ENCODE measurements at places on chromosomes 4 and X.

DNA sequence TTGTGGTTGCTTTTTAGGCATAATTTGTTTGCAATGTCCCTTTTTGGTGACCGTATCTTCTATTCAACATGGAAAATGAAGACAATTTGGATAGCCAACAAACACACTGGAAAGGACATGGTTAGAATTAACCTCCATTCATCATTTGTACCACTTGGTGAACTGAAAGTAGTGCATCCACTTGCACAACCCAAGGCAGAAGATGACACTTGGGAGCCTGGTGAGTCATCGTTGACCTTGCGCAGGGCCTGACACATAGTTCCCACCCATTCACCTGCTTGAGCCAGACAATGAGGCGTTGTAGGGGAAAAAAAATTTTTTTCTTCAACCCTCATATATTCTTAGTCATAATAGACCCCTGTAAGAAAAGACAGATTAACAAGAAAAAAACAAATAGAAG is 32.4 kb downstream of the EGF start:
- no peak for DNase-seq

- no peak for DNase-seq
These were observed 11.3 kb upstream of the PCYT1B start for GRCh38 chrX:24658421-24658820.

DNA sequence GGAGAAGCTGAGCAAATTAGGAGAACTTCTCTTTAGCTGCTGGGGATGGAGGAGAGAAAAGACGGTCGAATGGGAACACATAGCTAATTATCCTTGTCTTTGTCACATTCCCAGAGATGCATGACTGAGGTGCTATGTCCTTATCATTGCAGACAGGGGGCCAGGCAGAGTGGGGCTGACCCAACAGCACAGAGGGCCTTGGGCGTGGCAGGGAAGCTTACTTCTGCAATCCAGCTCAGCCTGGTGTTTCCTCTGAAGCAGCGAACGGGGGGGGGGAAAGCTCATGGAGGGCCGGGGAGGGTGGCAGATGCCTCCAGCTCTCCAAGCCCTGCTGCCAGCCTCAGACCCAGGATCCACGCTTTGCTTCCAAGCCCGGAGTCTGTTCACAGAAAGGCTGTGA is 50.8 kb upstream of the HOPX start:
- no peak for DNase-seq

- no peak for DNase-seq
These were observed 439.7 kb upstream of the DIAPH2 start for GRCh38 chrX:96244955-96245354.

DNA sequence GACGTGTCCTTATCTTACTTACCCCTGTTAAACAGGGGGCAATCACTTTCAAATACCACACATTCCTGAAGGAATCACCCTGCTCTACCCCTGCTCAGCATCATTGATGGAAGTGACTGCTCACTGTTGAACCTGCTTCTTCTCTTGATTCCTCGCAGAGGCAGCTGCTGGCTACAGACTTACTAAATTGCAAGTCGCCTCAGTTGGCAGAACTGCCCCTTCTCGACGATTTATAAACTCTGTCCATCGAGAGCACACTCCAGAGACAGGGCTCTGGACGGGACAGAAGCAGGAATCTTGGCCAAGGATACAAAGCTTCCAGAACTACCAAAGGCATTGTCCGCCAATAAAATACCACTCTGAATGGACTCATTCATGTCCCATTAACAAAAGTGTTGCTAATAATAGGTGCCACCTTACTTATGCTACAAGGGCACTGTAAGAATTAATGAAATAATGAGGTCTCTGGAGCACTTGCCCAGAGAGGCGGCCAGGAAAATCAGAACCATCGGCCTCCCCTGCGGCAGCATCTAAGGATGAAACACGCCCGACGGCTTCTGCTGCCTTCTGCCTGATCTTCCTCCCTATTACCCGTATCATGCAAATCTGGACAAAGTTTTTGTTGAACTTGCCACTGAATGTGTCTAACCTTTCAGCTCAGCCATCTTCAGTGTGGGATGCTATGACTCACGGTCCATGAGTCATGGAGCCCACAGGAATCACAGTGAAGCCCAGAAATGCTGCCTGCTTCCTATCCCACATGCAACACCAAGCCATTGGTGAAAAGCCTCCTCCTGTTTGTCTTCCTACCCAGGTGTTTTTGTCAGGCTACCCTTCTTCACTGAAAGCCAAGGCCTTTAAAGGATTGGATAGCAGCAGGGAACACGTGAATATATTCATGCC is 164.9 kb downstream of the MAML3 start:
- DNase-seq, result no peak

- no peak for DNase-seq
These were observed 22.5 kb upstream of the MSANTD1 start for GRCh38 chr4:3226467-3226866.

DNA sequence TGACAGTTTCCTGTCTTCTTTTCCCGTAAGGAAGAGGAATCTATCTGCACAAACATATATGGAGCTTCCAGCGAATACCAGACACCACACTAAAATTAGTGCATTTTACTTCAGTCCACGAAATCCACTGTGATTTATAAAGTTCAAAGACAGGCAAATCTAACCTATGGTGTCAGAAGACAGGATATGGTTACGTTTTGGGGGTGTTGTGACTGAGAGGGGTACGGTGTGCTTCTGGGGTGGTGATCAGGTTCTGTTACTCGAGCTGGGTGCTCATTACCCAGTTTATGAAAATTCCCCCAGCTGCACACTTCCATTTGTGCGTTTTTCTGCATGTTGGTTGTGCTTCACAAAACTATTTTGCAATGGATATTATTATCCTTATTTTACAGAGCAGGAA is 10.3 kb downstream of the VGLL1 start:
- no peak for DNase-seq

- DNase-seq, result no peak
These were observed 1034.5 kb upstream of the IGFBP7 start for GRCh38 chr4:58144721-58145120.

GRCh38 chr4:152014280-152014679 is 253.5 kb upstream of the GATB start:
- DNase-seq, result no peak

DNA sequence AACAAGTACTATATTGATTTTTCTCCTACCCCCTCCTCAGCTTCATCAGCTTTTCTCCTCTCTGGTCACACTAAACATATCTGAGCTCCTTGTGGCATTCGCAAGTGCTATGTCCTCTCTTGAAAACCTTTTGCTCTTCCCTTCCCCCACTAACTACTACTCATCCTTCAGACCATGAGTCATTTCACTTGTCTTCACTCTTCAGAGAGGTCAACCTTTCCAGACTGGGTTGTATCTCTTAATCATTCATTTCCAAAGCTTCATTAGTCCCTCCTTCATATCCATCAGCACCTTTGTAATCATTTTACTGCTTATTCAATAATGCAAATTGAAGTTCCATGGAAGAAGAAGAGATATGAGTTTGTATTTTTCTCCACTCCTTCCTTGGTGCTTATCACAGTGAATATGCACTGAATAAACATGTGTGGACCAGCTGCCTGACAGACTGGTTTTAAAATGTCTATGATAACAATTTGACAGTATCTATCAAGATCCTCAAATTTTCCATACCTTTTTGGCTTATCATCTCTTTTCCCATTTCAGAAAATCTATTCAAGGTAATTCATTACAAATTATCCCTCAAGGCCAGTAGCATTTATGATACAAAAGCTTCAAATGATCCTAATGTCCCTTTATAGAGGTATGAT is 28.4 kb downstream of the DDX60L start:
- no peak for DNase-seq

DNA sequence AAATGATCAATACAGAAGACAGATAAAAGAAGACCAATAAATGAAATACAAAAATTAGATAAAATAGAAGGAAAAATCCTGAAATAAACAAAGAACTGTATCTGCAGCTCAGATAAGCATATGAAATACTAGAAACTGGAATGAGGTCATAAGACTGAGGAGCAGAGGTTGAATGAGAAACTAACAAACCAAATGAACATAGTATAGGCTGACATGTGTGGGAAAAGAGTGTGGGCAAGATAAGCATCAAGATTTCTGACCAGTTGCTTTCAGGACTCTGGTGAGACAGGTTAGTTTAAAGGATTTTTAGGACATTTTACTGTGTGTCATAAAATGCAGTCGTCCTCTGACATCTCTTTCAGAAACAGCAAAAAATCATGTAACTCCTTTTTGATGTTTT is 2073.2 kb upstream of the TENM3 start:
- DNase-seq, result no peak

DNA sequence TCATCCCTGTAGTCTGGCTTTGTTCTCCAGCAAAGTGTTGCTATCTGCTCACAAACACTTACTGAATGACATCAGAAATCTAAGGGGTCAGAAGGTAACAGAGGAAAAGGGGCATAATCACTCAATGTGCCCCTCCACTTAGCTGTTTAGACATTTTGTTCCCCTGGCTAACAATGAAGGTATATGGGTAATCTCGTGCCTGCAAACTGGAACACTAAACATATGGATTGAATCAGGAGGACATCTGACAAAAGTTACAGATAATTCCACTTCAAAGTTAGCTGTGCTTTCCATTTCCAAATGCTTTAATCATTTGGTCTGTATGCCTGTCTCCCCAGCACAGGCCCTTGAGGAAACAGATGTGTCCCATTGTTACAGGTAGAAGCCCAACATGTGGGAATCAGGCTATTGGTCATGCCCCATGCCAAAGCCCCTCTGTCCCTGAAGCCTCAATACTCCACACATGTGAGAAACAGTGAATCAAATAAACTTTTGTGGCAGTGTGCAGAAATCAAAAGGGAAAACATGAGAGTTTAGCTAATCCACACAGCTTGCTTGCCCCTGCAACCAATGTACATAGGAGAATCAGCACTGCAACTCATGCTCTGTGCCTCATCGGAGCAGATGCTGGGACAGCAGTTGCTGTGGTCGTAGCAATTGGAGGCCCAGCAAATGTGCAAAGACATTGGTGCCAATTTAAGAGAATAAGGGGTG is 111.7 kb downstream of the RNF150 start:
- DNase-seq, result no peak

GRCh38 chrX:63739885-63740284 is 45.1 kb downstream of the ARHGEF9 start:
- no peak for DNase-seq

GRCh38 chr4:100189820-100190642 is at the start of gene DDIT4L:
TSS of gene DDIT4L (minus strand) at chr4:100190468. CDS start at chr4:100189983, 485 bp downstream.
- no peak for DNase-seq

- DNase-seq, result no peak
These were observed 120.5 kb upstream of the WDR1 start for GRCh38 chr4:10237131-10237530.

DNA sequence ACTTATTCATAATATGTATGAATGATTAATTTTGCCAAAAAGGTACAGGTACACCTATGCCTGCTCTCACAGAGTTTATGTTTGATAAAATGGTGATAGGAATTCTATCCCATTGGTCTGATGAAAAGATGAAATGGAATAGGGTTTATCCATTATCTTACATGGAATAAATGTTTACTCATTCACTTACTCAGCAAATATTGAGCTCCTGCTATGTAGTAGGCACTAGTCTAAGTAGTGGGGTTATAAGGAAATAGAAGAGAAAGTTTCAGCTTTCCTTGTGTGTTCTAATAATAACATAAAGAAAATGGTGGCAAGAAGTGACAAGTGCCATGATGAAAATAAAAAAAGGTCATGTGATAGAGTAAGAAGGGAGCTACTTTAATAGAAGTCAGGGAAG is 12.4 kb upstream of the SLC10A7 start:
- no peak for DNase-seq

DNA sequence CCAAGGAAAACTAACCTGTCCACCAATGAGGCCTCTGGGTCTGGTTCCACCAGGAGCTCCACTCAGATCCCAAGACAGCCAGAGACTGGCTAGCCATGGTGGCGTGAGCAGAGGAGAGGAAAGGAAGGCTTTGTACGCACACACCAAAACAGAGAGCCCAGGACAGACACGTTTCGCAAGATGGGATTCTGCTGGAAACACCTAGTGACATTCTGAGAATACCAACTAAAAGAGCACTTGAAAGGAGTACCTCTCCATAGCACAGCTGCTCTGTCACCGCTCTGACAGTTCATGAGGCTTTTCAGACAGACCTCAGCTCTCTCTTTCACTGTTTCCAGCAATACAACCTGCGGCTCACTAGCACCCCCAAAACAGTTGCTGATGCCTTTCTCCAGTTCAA is 105.0 kb downstream of the SH3KBP1 start:
- no peak for DNase-seq

- no peak for DNase-seq
These were observed 934 bp downstream of the PDHA1 start for GRCh38 chrX:19344661-19345060.

- DNase-seq, result no peak
These were observed 83.0 kb upstream of the GRXCR1 start for GRCh38 chr4:42809419-42810084.

DNA sequence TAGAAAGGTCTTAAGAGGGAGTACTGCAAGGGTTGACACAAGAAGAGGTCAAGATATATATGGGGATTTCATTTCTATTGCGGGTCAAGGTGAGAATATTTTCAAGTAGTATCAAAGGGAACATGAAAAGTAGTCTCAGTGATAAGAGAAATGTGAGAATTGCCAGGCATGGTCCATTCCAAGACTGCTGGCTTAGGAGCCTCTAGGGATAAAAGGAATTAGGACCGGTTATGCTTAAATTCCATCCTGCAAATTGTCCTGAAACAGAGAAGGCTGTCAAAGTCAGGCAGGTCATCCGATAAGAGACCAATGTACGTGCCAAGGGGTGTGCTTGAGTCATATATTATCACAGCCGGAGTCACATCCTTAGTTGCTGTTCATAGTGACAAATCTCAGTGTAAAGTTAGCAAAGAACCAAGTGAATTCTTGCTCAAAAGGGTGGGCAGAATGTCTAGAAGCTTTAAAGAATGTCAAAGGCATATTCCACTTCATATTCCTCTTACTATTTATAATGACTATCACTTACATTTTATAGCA is 133.6 kb downstream of the CBLL2 start:
- no peak for DNase-seq

- peak; percentile 3 for DNase-seq
These were observed 61.1 kb downstream of the RGS12 start for GRCh38 chr4:3353752-3354454.

DNA sequence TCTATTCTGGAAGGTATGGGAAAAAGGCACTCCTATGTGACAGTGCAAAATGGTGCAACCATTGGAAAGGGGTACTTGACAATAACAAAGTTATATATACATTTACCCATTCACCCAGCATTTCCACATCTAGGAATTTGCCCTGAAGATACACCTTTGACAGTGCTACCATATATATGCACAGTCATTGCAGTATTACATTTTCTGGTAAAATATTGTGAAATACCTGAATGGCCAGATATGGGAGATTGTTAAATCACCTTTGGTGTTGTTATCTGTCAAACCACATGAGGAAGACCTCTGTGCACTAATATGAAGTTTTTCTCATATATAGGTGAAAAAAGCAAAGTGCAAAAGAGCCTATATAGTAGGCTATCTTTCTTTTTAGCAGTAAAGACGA is 53.5 kb downstream of the SMAD1 start:
- DNase-seq, result no peak

GRCh38 chr4:52984462-52984881 is 122.4 kb downstream of the RASL11B start:
- DNase-seq, result no peak
